Endothelial cell of coronary artery (primary cell): ENCODE measurements at places on chromosomes 3 and 15. TPM values are rescaled to one million over a fixed set of nuclear protein-coding genes. Genes with fewer than 3 reads are reported as not detected.

RBP2 gene
- not detected in 2 replicates for total RNA-seq

IQCH gene
- 1.2 and 1.3 TPM in 2 replicates for total RNA-seq

CFAP92 gene
- 0.09 TPM in 1 of 2 replicates, not detected in the other for total RNA-seq

ANP32A gene
- 65.6 and 86.5 TPM in 2 replicates for total RNA-seq

MNS1 gene
- total RNA-seq, result 0.28 and 0.90 TPM in 2 replicates

ZNF80 gene
- total RNA-seq, result not detected in 2 replicates

HYAL2 gene
- 442 and 623 TPM in 2 replicates for total RNA-seq

LNP1 gene
- 0.94 and 0.99 TPM in 2 replicates for total RNA-seq

CYP8B1 gene
- not detected in 2 replicates for total RNA-seq
